Stimulated activated CD8-positive, alpha-beta memory T cell treated with anti-CD3 and anti-CD28 coated beads, Interleukin-4, amount 100 ng/mL, for 1 hour (primary cell): ENCODE measurements at places on chromosomes 3 and 15.

- DNase-seq: no peak
Measured at GRCh38 chr3:43117257-43117656, 11.4 kb upstream of the POMGNT2 start.

DNA sequence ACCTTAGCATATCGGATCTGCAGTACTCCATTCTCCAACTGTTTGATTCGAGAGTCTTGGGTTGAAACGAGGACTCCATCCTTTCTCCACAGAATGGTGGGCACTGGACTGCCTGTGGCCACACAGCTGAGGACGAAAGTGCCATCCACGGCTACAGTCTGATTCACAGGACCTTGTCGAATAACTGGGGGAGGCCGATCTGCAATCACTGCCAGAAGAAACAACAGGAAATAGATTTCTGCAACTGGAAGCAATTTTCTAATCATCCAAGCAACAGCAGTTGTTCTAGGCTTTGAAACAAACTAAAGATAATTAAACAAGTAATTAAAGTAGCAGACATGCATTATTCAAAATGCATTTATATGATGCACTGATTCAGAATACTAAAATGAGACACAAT lies 1097.7 kb downstream of the ROBO1 start:
- DNase-seq: no peak

GRCh38 chr15:40853241-40853890 lies 9.5 kb downstream of the SPINT1 start:
- no peak for DNase-seq

- no peak for DNase-seq
Measured at GRCh38 chr3:163632722-163633121, 1445.6 kb downstream of the SI start.

DNA sequence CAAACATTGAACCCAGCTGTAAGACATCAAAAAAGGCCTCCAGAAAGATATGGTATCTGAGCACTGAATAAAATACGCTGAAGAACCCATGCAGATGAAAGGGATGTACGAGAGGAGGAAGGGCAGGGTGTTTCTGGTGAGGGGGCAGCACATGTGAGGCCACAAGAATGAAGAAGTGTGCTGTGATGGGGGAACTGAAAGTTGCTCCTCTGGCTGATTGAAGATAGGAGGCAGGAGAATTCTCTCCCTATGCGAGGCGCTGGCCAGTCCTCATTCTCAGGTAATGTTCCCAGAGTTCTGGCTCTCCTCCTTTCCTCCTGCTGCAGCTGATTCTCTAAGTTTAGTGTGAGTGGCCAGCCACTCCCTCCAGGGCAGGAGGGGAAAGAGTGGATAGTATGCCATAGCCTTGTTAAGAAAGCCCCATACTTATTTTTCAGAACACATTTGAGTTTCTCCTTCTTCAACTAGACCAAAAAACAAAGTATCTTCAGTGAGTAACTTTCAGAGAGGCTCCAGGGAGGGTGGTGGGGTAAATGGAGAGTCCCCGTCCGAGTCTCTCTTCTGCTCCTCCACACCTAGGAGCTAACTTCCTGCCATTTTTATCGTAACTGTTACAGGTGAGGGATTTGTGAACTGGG lies 26.9 kb upstream of the MYO1E start:
- no peak for DNase-seq

GRCh38 chr3:13822042-13822441 lies 57.8 kb downstream of the WNT7A start:
- no peak for DNase-seq

- no peak for DNase-seq
Measured at GRCh38 chr15:25184356-25185155, 229.8 kb downstream of the SNRPN start.

DNA sequence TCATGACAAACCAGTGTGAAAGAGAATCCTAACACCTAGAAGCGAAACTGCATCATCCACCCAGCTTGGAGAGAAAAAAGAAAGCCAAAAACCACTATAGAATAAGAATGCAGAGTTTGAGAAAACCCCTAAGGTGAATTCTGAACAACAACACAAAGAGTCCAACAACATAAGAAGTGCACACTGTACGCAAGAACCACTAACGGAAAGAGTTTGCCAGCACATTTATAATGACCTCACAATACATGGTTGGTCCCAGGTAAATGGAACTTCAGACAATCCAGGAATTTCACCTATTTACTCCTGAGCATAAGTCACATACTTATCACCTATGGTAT lies 128.3 kb upstream of the BHLHE40 start:
- DNase-seq: no peak

DNA sequence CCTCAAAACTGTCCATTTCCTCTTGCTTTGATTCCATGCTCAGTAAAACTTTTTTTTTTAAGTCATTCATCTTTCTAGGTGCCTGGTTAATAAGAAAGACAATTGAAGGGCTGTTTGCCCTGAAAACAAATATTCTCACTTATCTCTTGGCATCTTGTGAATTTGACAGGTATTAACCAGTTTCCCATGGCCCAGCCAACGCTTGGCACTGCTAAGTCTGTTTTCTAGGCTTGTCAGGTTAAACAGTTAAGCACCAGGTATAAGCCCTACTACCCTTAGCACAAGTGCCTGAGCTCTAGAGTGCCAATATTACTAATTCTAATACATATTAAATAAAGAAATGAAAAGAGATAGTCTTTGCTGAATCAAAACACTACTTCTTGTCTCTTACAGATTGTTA lies 36.3 kb downstream of the PXK start:
- no peak for DNase-seq
